ENCODE measurements at places on chromosomes 4 and X.

- no peak for DNase-seq
Observed at GRCh38 chr4:159268607-159269006, 165.7 kb downstream of the RAPGEF2 start.

DNA sequence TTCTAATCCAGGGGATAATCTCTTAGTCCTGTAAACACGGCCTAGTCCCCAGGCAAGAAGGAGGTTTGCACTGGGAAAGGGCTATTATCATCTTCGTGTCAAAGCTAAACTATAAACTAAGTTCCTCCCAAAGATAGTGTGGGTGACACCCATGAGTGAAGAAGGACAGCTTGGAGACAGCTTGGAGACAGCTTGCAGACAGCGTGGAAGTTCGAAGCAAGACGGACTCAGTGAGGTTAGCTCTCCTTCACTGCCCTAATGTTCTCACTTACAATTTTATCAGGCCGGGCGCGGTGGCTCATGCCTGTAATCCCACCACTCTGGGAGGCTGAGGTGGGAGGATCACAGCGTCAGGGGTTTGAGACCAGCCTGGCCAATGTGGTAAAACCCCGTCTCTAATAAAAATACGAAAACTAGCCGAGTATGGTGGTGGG is 19.2 kb upstream of the PLCXD1 start:
- no peak for DNase-seq

GRCh38 chr4:152224223-152224622 is 311.7 kb downstream of the FBXW7 start:
- DNase-seq = no peak

DNA sequence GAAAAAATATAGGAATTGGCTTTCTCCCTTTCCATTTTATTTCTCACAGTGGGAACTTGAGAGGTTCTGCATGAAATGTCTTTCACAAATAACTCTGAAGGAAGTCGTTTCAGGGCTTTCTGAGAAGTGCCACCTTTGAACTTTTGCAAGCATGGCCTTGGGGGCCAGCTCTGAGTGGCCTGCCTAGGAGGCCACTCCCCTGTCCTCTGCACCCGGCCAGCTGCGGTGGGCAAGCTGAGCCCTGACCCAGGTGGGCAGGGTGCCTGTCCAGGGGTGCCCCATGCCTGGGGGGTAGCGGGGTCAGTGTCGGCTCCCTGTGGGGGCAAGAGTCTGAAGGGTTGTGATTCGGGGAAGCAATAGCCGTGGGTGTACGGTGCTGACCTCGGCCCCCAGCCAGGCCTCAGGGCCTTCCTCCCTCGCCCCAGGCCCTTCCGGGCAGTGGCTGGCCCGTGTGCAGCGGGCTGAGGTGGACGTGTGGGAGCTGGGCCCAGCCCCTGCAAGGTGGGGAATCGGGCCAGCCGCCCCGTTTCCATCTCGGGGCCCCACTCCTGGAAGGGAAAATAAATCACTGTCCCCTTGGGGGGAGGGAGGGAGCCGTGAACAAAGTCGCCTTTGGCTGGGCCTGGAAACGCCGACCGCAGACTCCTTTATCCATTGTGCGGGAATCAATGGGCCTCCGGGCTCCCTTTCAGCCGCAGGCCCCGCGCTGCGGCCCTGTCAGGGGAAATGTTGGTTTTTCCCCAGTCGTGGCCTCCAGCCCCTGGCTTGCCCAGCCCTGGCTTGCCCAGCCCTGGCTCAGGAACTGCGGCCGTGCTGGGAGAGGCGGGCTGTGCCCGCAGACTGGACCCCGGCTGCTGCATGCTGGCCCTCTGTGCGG is 3.1 kb downstream of the FGFRL1 start:
- DNase-seq = no peak

DNA sequence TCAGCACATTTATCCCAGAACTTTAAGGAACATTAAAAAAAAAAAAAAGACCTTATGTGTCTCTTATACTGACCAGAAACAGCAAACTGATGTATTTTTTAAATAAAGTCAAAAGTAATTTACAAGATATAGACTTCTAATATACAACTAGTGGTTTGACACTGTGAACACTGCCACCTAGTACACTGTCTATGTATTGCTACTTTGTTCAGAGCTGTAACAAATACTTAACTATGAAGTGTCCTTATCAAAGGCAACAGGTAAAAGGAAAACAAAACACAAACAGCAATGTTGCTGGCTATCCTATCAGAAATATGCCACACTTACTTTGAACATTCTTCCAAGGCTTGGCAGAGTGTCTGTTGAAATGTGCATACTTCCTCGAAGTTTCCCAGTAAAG is 60.4 kb downstream of the CD40LG start:
- no peak for DNase-seq

Measured in stimulated activated CD4-positive, alpha-beta T cell treated with anti-CD3 and anti-CD28 coated beads, TNF-alpha, amount 100 ng/mL, for 1 hour (primary cell).